PC-3 (cell line): ENCODE measurements at places on chromosomes 16 and 17. TPM values are rescaled to one million over a fixed set of nuclear protein-coding genes. Genes with fewer than 3 reads are reported as not detected.

The COL1A1 gene
- 30.6 and 56.2 TPM in 2 replicates for total RNA-seq

The CACNG1 gene
- total RNA-seq: not detected in 2 replicates

The DLX4 gene
- 0.35 and 0.44 TPM in 2 replicates for total RNA-seq

The MRPS23 gene
- total RNA-seq: 63.9 and 97.5 TPM in 2 replicates

The LRRC75A gene
- 15.8 and 19.4 TPM in 2 replicates for total RNA-seq

The CES1 gene
- not detected in 2 replicates for total RNA-seq

The RNF43 gene
- total RNA-seq: 3.8 and 8.5 TPM in 2 replicates

The KRTAP9-4 gene
- total RNA-seq: not detected in 2 replicates

The KCNJ12 gene
- 10.0 and 11.1 TPM in 2 replicates for total RNA-seq

The MT1H gene
- total RNA-seq: not detected in 2 replicates

The CCL5 gene
- total RNA-seq: not detected in 2 replicates
